ENCODE measurements at places on chromosomes 1 and 21.
A peak's percentile ranks its signal among the peaks of the same experiment; 100 is the strongest.

- DNase-seq, result no peak
Observed at GRCh38 chr1:15709226-15709625, 25.1 kb downstream of the PLEKHM2 start.

DNA sequence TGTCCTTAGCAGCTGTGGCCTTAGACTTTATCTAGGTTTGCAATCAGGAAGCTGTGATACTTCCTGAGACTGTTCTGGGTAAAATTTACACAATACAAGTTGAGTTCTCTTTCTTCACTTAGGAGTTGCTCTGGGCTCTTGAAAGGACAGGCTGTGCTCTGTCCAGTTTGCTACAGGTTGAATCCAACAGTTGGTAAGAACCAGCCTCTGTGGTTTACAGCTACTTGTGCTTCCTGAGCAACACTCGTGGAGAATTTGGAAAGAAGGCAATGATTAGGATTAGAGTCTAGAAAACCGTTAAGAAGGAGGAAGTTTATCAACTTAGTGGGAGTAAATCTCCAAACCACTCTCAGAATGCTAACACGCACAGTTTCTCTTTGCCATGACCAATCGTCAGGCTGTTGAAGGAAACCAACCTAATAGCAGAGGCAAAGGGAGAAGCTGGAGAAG, 26.8 kb downstream of the GFI1 start:
- DNase-seq, result peak; percentile 99

DNA sequence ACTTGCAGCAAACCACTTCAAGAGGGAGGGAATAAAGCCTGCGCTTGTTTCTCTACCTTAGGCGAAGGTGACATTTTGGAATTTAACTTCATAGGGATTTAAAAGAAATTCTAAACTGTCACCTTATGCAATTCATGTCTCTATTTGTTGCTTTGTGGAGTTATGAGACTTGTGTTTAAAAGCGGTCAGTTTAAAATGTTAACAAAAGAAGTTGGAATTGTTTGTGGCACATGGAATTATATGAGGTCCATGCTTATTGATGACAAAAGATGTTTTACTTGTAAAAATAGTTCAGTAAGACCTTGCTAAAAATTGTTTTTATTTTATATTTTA, 15.8 kb downstream of the NR5A2 start:
- DNase-seq, result no peak

GRCh38 chr1:63987014-63987627, 213.3 kb downstream of the ROR1 start:
- DNase-seq, result no peak

- no peak for DNase-seq
Observed at GRCh38 chr1:10669570-10669969, 126.9 kb downstream of the CASZ1 start.

DNA sequence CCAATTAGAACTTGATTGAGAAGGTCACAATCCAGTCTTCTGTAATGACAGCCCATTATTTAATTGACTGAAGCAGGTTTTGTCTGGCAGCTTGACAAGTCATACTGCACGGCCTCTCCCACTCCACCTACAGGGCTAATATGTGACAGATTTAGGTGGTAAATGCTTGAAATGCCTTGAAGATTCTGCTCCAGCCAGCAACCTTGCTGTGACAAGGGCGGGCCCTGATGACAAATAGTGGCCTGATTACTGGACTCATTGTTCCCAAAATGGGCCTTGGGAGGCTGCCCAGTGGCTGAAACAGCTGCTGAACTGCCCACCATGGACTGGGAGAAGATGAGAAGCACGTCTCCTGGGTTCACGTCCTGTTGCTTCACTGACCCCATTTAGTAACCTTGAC, 30.0 kb upstream of the CRNN start:
- no peak for DNase-seq

DNA sequence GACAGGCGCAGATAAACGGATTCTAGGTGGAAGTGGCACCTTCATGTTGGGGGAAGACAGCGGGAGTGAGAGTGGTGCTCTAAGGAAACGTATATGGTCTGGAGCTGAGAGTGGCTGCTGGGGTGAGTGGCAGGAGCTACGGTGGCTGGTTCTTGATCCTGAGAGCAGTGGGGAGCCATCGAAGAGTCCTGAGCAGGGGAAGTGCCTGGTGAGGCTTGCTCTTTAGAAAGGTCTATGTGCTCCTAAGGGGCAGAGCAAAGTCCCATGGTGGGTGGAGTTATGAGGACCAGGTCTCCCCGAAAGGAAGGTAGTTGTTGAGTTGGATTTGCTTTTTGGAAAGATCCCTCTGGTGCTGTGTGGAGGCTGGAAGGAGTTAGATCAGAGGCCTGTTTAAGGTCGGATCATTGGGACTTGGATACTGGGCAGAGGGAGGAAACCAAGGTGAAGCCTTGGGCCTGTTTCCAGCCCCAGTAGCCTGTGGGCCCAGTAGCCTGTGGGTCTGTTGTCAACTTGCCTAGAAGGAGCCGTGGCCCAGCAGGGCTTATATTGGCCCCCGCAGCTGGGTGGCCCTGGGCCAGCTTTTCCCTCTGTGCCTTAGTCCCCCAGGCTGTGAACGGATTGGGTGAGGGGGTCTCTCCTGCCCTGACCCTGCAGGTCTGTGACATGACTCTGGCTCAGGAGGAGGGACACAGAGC, 33.0 kb downstream of the ACOT11 start:
- no peak for DNase-seq

DNA sequence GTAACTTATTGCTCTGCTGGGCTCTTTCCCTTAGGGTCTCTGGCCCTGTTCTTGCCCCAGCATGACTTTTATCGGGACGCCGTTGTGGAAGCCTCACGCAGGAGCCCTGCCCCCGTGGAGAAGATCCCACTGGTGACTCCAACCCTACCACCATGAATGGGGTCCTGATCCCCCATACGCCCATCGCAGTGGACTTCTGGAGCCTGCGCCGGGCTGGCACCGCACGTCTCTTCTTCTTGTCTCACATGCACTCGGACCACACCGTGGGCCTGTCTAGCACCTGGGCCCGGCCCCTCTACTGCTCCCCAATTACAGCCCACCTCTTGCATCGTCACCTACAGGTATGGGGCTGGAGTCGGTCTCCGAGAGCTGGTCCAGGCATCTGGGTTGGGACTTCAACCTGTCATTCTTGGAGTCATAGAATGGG, 322 bp downstream of the DCLRE1B start:
- no peak for DNase-seq

GRCh38 chr1:75342786-75343185, 208.6 kb downstream of the LHX8 start:
- no peak for DNase-seq

DNA sequence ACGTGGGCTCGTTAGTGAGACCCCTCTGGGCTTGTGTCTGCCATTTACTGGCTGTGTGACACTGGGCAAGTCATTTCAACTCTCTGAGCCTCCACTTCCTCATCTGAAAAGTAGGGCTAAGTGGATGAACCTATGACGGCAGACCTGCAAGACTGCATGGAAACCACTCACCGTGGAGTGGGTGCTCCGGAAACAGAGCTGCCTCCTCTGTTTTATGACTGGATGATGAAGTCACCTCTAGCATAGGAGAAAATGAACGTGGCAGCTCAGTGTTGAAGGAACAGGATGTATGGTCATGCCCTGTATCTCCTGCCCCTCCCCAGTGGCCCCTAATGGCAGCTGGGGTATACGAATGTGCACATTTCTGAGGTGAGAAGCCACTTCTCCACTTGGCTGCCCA, 40.5 kb downstream of the STPG1 start:
- DNase-seq, result no peak

DNA sequence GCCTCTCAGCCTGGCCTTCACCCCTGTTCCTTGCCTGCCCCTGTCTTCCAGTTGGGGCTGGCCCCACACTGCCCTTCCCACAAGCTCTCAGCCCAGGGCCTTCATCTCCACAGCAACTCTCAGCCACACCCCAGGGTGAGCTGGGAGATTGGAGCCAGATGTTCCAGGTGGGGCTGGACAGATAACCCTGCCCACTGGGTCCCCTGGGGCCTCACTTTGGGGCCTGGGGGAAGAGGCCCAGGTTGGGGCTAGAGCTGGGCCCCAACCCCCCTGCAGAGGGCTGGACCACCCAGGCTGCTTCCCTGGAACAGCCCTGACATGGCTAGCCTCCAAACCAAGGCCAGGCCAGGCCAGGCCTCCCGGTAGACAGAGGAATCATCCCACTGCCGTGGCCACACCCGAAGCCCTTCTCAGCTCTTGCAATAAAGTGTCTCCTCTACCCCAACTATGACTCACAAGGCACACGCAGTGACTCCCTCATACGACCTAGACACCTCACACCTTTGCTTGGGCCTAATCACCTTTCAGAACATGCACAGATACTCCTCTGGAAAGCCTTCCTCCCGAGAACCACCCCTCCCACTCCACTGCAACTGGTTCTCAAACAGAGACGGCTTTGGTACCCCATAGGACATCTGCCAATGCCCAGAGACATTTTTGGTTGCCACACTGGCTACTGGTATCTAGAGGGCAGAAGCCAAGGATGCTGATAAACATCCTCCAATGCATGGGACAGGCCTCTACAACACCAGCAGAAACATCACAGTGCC, 22.2 kb downstream of the SLC2A1 start:
- DNase-seq, result no peak

DNA sequence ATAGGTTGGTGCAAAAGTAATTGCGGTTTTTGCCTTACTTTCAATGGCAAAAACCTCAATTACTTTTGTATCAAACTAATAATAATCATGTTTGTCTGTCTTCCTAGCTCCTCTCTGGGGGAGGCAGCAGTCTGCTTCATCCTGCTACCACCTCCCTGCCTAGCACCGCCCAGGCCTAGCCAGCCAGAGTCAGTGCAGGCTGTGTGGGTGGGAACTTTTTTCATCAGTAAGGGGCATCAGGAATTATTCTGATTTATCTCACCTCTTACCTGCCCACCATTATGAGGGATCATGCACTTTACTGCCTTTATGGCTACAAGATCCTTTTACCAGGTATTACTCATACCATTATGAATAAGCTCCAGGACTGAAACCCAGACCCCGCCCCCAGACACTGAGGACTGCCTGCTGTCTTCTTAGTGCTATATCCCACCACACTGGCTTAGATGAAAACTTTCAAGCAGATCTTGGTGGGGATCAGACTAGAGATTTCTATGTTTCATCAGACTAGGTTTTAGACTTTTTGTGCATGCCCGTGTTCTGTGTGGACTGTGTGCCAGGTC, 116.4 kb downstream of the PBX1 start:
- DNase-seq, result no peak

- no peak for DNase-seq
Observed at GRCh38 chr21:28337315-28337714, 655.4 kb downstream of the LTN1 start.

GRCh38 chr1:1462318-1462966, 9.1 kb upstream of the ATAD3B start:
- DNase-seq, result no peak

- no peak for DNase-seq
Observed at GRCh38 chr1:101167891-101168290, 68.9 kb upstream of the S1PR1 start.

Data from bone marrow (tissue), 2 donors.